T-helper 2 cell (primary cell): ENCODE measurements at places on chromosomes 1 and 21.

DNA sequence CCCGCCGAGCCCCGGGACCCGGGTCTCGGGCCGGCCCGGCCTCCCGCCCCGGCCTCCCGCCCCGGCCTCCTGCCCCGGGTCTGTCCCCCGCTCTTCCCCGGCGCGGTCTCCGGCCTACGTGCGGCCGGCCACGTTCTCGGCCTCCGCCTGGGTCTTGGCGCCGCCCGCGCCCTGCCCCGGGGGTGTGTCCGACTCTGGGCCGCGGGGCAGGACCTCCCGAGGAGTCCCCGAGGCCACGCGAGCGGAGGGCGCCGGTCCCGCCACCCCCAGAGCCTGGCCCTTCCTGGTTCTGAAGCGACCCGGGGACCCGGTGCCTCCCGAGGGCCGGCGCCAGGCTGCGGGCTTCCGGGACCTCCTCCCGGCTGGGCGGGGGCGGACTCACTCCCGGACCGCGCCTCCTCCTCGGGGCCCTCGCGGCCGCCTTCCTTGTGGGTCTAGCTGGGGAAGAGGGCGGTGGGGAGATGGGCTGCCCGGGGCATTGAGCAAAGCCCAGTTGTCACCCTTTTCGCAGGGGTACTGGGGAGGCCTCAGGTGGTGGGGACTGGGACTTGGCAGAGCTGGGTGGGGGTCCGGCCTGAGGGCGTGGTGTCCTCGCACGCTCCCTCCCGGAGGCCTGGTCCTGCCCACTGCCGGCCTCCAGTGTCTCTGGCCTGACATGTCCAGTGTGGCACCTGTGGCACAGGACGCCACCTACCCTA is 558 bp downstream of the PFKL start:
- peak; percentile 61 for DNase-seq

- DNase-seq, result no peak
Observed at GRCh38 chr1:63024132-63024531, 240.2 kb downstream of the ATG4C start.

DNA sequence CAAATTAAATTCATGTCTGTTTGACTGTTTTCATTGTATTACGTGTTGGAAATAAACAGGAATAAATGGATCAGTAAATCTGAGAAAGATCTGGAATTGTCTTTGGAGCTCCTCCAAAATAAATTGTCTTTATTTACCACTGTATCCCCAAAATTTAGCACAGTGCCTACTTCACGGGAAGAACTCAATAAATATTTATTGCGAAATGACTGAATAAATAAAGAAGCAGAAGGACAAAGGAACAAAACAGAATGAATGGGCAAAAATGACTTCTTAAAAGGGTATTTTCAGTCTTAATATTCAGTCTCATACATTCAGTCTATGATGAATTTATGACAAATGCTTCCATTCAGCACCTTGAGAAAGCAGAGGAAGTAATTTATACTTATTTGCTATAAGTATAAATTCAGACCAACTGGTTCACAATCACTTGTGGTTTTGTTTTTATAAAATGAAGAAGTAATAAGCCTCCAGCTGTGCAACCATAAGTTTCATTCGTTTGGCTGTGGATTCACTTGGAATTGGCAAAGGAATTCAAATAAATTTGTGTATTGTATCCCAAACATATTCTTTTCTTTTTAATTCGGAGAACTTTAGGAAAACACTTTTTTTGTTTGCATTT is 19.2 kb upstream of the PRKAA2 start:
- no peak for DNase-seq

- DNase-seq, result no peak
Observed at GRCh38 chr1:159778266-159778665, 2.5 kb upstream of the DUSP23 start.

DNA sequence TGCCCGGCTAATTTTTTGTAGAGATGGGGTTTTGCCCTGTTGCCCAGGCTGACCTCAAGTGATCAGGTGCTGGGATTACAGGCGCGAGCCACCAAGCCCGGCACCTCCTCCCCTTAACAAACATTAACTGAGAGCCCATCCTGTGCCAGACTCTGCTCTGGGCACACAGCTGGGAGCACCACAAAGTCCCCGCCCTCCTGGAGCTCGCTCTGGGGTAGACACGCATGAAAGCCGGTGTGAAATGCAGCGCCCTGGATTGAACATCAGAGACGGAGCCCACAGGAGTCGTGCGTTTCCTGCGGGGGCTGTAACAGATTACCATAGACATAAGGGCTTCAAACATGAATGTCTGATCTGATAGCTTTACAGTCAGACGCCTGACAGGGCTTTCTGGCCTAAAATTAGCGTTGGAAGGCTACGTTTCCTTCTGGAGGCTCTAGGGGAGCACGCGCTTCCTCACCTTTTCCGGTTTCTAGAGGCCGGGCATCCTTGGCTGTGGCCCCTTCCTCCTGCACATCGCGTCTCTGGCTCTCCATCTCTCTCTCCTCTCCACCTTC is 14.3 kb downstream of the SLC27A3 start:
- no peak for DNase-seq

GRCh38 chr1:231628207-231628876 is 1.8 kb downstream of the DISC1 start:
- DNase-seq, result no peak

DNA sequence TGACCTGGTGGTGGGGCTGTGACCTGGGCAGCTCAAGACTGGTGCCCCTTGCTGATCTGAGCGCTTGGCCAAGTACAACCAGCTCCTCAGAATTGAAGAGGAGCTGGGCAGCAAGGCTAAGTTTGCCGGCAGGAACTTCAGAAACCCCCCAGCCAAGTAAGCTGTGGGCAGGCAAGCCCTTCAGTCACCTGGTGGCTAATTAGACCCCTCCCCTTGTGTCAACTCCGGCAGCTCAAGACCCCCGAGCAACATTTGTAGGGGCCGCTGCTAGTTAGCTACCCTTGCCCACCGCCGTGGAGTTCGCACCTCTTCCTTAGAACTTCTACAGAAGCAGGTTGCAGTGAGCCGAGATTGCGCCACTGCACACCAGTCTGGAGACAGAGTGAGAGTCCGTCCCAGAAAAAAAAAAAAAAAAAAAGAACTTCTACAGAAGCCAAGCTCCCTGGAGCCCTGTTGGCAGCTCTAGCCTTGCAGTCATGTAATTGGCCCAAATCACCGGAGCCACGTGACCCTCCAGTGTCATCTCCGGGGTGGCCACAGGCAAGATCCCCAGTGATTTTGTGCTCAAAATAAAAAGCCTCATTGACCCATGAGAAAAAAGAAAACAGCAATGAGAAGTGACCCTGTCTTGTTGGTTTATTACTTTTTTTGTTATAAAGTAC is 39.3 kb upstream of the LGALS8 start:
- DNase-seq, result no peak

DNA sequence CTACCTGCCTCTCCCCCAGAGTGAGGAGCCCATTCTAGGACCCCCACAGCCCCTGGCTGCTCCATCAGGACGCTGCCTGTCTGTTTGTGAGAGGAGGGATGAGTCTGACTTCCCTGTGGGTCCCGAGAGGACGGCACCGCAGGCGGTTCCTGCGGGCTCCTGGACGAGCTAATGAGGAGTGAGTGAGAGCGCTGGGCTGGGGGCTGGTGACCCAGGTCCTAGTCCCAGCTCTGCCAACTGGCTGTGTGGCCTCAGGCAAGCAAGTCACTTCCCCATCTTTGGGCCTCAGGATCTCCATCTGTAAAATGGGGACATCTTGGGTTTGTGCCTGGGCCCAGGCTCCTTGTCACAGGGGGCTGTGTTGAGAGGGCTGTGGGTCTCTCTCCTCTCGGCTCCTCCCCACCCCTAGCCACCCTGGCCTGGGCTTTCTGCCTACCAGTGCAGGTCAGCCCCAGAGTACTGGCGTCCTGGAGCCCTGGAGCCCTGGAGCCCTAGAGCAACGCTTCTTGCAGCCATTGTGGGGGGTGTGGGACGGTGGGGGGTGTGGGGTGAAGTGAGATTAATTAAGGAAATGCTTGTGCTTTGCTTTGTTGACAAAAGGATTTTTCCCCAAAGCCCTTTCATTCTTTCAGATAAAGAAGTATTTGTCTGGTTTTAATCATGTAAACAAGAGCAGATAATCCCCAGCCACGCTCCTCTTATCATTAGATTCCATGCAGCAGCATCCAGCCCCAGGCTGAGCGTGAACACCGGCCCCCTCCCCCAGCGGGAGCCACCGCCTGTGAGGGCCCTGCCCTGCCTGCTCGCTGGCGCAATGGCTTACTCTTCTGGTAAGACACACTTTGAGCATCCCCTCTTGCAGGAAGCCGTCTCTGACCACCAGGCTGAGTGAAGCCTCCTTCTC is 26.8 kb downstream of the SLC1A7 start:
- no peak for DNase-seq

GRCh38 chr1:67863637-67864036 is 30.4 kb upstream of the GNG12 start:
- no peak for DNase-seq

GRCh38 chr1:241841691-241842090 is 6.3 kb upstream of the EXO1 start:
- DNase-seq, result no peak

- DNase-seq, result no peak
Observed at GRCh38 chr1:1853593-1854257, 37.2 kb downstream of the GNB1 start.

DNA sequence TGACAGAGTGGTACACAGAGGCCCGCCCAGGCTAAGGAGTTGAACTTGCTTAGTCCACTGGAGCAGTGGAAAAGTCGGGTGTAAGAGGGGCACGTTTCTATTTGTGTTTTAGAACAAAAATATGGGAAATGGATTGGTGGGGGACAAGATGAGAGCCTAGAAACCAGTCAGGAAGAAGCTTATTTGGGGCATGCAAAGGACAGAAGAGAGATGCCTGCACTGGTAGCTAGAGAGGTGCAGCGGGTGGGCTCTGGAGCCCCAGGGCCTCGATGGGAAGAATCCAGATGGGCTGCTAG is 1.2 kb upstream of the LIN9 start:
- no peak for DNase-seq

GRCh38 chr1:38076038-38076437 is 29.4 kb upstream of the POU3F1 start:
- DNase-seq, result no peak

DNA sequence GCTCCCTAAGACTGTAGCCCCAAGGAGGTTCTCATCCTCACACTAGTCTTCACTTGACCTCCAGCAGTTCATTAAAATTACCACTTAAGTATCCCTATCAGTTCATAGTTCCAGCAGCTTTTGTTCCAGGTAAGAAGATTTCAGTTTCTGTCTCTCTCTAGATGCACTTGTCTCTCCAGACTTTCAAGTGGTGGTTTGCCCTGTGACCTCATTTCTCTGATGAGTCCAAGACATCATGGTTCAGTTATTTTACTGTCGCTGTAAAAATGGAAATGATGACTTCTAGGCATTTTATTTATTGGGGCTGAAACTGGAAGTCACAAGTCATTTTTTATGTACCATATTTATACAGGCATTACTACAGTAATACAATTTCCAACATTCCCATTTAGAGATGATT is 17.9 kb upstream of the RGS18 start:
- DNase-seq, result no peak

DNA sequence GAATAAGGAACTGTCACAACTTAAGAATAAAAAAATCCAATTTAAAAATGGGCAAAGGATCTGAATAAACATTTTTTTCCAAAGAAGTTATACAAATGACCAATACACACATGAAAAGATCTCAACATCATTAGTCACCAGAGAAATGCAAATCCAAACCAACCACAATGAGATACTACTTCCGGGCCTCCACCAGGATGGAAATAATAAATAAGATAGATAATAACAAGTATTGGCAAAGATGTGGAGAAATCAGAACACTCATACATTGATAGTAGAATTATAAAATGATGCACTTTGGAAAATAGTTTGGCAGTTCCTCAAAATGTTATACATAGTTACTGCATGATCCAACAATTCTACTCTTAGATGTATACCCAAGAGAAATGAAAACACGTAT is 18.7 kb downstream of the ZSWIM5 start:
- no peak for DNase-seq

GRCh38 chr21:33444499-33444898 is 35.3 kb downstream of the TMEM50B start:
- no peak for DNase-seq

DNA sequence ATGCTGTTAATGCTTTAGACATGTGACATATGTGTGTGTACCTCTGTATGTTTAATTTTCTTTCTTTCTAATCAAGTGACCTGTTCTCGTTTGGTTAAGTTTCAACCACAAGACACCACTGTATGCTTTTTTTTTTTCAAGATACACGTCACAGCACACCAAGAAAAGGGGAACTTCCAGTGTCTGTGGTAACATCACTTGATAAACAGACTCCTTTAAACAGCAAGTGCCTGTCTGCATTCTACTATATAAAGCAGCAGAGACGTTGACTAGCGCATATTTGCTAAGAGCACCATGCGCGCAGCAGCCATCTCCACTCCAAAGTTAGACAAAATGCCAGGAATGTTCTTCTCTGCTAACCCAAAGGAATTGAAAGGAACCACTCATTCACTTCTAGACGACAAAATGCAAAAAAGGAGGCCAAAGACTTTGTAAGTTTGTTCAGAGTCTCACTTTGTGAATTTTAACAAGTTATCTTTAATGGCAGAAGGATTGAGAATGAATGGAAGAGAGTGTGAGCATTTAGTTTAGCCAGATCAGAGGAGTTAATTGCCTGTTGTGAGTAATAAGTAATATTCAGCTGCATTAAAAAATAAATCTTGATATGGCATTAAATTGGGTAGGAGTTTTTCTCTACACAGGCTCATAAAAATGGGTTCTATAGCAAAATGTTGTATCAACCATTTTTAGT is at the start of gene RGS1:
TSS of gene RGS1 (plus strand) at position 275 of the 691 bp plus-strand sequence. CDS start at position 295, 20 bp downstream.
- peak; percentile 59 for DNase-seq

GRCh38 chr1:75165264-75165663 is 31.1 kb downstream of the LHX8 start:
- no peak for DNase-seq

DNA sequence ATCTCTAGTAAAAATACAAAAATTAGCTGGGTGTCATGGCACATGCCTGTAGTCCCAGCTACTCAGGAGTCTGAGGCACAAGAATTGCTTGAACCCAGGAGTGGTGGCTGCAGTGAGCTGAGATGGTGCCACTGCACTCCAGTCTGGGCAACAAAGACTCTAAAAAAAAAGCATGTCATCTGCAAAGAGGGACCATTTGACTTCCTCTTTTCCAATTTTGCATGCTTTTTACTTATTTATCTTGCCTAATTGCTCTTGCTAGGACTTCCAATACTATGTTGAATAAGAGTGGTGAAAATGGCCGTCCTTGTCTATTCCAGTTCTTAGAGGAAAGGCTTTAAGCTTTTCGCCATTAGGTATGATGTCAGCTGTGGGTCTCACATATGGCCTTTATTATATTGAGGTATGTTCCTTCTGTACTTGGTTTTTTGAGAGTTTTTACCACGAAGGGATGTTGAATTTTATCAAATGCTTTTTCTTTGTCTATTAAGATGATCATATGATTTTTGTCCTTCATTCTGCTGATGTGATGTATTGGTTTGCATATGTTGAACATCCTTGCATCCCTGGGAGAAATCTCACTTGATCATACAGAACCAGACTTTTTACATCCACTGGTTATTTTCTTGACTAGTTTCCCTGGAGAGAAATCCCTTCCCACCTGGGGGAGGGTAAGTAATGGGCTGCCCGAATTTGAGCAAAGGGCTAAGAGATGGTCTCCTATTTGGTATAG is 17.0 kb upstream of the RAP1GAP start:
- DNase-seq, result no peak

DNA sequence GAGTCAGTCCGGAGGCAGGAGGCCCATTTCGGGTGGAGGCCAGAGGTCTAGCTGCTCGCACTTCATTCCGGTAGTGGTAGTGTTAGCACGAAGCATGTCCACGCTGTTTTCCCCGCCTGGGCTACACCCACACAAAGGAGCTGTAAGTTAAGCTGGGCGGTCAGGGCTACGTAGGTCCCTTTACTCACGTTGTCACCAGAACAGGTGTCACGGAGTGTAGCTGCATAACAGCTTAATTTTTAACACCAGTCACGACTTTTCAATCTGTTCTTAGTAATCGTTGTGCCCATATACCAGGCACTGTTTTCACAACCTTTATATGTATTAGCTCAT is 15.6 kb downstream of the HLX start:
- DNase-seq, result no peak
